ENCODE measurements at places on chromosomes 6 and 20. TPM values are rescaled to one million over a fixed set of nuclear protein-coding genes. Genes with fewer than 3 reads are reported as not detected.

The TUBB1 gene
- total RNA-seq: not detected

The OTOR gene
- not detected for total RNA-seq

The IMPG1 gene
- total RNA-seq: not detected

The EPHA7 gene
- total RNA-seq: 0.77 TPM

DNA sequence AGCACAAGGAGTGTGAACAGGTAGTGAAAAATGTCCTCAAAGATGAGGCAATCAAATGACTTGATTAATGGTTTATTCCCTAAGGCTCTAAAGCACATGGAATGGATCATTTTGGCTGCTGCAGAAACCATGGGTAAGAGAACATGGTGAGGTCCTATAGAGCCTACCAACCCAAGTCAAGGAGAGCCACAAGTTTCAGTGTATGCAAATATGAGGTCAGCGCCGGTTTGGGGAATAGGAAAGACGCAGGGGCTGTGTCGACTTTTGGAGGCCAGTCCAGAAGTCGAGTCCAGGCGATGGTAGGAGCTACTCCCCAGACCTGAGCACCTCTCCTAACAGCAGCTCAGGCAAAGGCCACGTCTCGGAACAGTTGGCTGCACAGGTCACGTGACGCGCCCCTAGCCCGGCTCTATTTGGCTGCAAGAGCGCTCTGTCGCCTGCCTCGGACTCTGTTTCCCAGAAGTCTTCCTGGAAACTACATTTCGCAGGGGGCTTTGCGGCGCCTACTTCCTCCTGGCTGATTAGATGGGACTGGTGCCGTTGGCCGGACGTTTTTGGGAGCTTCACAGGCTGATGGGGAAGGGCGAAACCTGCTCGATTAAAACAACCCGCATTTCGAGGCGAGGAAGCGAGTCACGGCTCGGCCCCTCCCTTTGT is 74.4 kb upstream of the CHD6 start:
- peak; percentile 84 for DNase-seq

- no peak for DNase-seq
Measured at GRCh38 chr6:1987640-1988039, 257.8 kb downstream of the GMDS start.

Measured in uterus (tissue), 4 donors.